Caudate nucleus (tissue), 63 donors: ENCODE measurements at places on chromosomes 3 and 15.
A peak's percentile ranks its signal among the peaks of the same experiment; 100 is the strongest.

DNA sequence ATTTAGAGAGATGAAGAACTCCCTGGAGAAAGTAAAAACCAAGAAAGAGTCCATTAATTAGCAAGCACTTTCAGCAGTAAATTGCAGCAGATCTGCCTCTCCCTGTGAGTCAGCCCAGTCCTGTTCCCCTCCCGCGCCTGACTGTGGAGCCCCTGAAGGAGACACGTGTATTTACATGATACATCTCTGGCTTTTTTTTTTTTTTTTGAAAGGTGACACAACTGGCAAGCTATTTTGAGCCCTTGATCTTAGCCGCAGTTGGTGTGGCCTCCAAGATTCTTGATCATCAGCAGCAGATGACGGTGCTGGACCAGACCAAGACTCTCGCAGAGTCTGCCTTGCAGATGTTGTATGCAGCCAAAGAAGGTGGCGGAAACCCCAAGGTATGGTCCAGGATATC, 271.8 kb upstream of the TPM1 start:
- no peak for DNase-seq

- no peak for DNase-seq
Measured at GRCh38 chr3:107589454-107589853, 66.7 kb downstream of the BBX start.

GRCh38 chr3:101725194-101725889, 928 bp downstream of the CEP97 start:
- no peak for DNase-seq

DNA sequence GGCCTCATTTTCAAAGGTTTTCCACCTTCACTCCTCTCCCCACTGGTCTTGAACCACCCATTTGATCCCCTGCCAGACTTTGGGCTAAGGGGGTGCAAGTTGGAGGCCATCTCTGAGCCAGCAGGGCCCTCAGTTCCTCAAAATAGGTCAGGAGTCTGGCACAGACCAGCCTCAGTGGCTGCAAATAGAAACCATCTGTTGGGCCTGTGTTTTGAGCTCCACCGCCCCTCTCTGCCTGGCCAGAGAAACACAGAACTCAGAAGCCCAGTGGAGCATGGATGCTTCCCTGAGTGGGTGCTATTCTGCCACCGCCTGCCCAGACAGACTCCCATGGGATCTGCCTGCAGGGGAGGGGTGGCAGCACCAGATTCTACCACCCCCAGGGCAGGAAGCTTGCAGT, 56.3 kb downstream of the CORO2B start:
- no peak for DNase-seq

DNA sequence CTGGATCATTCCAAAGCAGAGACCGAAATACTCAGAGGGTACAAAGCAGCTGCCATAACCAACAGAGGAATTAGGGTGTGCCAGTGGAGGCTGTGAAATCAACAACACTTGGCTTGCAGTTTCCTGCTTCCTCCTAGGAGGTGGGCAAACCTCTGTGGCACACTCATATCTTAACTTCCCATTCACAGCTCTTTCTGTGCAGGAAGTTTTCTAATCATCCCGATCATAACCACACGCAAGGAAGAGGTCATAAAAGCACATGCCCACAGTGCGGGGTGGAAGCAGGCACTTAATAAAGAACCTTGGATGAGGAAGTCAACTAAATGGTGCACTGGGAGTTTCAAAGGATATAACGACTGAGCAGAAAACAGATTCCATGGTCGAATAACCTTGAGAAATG, 5.1 kb downstream of the SCAMP2 start:
- DNase-seq = no peak

DNA sequence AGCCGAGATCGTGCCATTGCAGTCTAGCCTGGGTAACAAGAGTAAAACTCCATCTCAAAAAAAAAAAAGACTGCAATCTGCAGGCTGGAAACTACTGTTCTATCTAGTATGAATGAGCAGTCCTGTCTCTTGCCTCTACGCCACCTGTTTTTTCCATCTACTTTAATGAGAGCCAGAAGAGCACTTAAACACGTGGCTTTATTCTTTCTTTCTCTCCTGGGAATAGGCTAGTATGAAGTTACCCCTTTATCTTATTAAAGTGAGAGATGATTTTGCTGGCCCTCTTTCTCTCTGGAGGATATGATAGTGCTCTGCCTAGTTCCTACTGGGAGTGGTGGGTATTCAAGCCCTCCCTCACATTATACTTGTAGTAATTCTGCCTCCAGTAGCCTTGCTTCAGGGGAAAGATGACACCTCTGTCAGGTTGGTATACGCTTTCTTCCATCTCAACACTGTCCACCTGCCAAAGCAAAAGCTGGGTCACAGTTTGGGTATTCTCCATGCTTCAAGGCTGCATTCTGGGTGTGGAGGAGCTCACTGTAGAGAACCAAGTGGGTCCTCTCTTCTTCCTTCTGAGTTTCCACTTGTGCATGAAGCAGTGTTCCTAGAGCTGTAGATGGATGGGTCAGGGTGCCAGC, 17.8 kb downstream of the MAPKBP1 start:
- DNase-seq = no peak

GRCh38 chr3:53159156-53160060, 1.6 kb upstream of the PRKCD start:
- no peak for DNase-seq

DNA sequence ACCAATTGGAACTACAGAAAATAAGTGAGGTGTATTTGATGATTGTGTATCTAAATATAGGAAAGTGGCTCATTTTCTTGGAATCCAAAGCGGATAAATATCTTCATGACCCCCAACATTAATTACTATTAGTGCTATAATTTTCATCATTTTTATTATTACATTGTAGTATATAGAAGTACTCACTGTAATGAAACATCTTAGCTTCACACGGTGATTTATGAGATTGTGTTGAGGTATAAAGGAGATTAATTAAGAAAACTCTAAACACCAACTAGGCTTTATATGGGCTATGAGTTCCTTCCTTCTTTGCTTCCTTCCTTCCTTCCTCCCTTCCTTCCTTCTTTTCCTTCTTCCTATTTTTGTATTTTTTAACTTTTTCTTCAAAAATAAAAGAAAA, 52.2 kb downstream of the EPHA3 start:
- no peak for DNase-seq

DNA sequence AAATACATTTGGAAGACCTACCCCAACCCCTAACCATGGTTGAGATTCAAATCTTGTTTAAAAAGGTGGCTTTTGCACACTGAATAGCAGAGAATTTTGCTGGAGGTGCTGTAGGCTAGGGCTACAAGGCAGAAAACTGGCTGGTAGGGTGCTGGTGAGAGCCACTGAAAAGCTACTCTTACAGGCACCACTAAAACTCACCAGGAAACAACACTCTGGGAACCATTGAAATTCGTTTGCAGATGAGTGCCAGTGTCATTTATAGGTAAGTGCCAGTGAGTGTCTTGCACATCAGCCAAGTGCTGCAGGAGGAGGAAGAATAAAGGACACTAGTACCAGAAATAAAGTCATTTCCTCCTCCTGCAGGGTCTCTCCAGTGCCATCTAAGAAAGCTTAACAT, 610.2 kb downstream of the ZNF385D start:
- no peak for DNase-seq

- DNase-seq = no peak
Measured at GRCh38 chr15:100247228-100248225, 94.2 kb downstream of the ADAMTS17 start.

- DNase-seq = no peak
Measured at GRCh38 chr3:46381625-46382024, 10.9 kb downstream of the CCR5 start.

DNA sequence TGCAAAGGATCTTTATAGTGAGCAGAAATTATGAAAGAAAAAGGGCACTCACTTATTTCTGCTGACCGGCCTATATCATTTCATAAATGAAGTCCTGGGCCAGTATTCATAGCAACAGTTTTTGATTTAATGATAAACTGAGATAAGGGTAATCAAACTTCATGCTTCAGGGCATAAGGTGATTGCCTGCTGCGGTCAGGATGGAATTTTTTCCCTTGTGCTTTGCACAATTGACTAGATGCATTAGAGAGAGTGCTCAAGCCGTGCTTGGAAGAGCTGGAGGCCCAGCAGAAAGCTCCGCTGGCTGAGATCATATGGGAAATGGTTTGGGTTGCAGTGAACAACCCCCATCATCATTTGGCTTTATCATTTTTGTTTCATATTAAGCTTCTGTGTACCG, 10.4 kb downstream of the SEMA6D start:
- DNase-seq = no peak

DNA sequence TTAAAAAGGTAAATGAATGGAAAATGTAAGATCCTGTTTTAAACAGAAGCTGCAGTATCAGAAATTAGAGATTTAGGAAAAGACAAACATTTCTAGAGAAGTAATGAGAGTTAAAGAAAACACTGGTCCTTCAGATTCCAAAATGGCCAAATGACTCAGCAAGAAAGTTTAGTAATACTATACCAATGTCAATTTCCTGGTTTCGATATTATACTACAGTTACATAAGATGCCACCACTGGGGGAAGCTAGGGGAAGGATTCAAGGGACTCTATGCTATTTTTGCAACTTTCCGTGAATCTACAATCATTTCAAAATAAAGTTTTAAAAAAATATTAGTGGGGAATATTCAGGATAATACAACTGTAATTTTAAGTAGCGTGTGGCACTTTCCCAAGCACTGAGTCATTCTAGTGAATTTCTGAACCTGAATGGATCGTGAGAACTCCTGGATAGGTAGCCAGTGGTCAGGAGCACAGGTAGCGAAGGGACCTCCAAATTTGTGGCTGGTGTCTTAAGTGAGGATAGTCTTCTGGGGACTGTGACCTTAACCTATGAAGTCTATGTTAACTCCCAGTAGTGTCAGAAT, 37.6 kb downstream of the TMCC1 start:
- no peak for DNase-seq

DNA sequence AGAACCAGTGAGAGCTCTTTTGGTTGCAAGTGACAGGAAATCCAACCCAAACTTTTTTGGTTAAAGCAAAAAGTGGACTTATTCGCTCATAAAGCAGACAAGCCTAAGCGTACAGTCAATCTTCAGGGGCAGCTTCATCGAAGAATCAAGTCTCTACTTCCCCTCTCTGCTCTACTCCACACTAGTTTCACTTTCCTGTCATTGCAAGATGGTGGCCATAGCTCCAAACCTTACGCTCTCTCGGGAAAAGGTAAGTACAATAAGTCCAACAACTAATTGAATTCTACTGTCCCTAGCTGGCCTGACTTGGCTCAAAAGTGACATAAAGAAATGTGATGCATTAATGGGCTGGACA, 24.9 kb upstream of the ZNF710 start:
- DNase-seq = no peak

DNA sequence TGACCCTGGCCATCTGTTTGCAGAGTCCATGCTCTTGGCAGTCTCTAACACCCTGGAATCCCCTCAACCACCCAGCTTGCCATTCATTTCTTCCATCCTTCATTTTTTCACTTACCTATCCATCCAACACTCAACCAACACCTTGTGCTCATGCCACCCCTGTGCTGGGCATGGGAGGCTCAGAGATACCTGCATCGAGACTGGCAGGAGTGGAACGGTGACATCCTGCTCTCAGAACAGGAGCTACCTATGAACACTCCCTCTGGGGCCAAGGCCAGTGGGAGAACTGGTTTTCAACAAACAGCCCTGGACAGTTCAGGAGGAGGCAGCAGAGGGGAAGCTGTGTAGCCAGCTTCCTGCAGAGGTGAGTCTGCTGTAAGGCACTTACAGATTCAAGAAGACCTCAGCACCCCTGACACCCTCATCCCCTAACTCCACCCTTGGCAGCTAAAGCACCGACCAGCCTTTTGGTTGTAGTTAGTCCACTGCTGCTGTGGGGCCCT, 19.5 kb upstream of the ATP2B2 start:
- no peak for DNase-seq

GRCh38 chr3:48596157-48596556, 1.0 kb upstream of the COL7A1 start:
- DNase-seq = no peak

- DNase-seq = peak; percentile 59
Measured at GRCh38 chr15:68700455-68701123, 120.1 kb downstream of the ANP32A start.

- DNase-seq = no peak
Measured at GRCh38 chr3:106728315-106729098, 648.7 kb upstream of the CCDC54 start.

DNA sequence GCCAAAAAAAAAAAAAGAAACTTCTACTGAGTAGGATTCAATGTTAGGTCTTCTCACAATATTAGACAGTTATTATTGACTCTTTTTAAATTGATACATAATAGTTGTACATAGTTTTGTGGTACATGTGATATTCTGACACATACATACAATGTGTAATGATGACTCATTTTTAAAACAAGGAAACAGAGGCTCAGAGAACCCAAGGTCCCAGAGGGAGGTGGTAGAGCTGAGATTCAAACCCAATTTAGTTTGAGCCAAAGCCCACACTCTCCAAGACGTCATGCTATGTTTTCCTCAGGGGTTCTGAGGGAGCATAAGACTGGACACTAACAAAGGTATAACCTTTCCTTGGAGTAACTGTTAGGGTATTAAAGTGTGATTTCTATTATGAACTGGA, 40.6 kb downstream of the MYO5C start:
- no peak for DNase-seq

DNA sequence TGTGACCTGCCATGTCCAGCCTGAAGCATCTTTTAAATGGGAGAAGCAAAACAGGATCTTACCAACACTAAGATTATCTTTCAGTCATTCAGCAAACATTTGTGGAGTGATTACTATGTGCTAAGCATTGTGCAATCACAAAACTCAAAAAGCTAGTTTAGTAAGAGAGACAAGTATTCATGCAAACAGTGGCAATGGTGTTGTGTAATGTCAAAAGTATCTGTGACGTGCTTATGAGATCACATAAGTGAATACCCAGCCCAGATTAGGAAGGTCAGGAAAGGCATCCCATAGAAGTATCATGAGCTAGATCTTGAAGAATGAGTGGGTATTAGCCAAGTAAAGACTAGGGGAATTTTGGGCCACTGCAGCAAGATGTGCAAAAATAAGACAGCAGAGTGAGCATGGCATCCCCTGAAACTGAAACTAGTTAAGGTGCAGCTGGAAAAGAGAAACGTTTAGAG, 32.1 kb downstream of the SEC62 start:
- no peak for DNase-seq

DNA sequence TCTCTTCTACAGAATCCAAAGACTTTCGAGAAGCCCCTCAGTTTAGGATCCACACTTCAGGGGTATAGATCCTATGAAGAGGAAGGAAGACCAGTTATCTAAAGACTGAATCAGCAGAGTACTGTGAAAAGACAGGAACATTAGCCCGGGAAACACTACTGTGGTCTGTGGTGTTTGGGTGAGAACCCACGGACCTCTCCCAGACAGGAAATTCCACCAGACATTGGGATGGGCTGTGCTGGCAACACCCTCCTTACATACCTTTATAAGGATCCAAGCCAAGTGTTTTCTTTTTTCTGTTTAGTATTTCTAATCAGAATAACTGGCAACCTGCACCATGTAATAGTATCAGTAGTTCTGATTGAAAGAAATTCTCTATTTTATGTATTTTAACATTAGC, 14.1 kb downstream of the TMEM207 start:
- DNase-seq = no peak

DNA sequence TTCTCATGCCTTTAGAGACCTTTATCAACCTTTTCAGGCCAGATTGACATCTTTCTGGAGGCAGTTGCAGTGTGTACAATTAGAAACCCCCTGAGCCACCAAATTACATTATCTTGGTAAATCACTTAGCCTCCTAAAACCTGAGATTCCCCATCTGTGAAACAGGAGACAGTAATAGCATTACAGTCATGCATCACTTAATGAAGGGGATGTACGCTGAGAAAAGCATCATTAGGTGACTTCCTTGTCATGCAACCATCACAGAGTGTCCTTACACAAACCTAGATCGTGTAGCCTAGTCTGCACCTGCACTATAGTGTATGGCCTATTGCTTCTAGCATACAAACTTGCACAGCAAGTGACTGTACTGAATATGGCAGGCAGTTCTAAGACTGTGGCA, 400.8 kb upstream of the CNTN3 start:
- no peak for DNase-seq
